ENCODE measurements at places on chromosomes 6 and 20.

DNA sequence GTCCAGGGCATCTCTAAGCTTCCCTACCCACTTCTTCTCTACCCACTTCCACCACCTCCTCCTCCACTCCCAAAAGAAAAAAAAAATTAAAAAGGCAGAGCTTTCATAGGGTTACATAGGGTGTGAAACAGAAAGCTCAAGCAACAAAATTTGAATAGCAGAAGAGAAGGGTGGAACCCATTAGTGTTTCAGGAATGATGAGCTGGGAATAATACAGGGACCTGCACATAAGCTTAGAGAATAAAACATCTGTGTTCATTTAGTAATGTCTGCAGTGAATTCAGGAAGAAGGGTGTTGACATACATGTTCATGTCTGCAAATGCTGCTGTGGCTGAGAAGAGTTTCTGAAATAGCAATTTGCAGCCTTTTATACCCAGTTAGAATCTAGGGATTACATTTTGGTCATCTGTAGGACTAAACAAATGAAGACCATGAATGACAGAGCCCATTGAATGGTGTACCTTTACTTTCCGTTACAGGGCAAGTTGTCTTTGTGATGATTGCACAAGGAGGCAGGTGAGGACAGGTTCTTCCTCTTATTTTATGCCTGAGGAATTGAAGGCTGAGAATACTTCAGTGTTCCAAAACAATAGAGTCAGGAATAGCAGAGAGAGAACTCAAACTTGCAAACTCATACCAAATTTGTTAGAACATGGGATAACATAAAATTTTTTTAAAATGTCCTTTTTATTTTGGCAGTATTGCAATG is 975.1 kb downstream of the TFAP2A start:
- no peak for DNase-seq

DNA sequence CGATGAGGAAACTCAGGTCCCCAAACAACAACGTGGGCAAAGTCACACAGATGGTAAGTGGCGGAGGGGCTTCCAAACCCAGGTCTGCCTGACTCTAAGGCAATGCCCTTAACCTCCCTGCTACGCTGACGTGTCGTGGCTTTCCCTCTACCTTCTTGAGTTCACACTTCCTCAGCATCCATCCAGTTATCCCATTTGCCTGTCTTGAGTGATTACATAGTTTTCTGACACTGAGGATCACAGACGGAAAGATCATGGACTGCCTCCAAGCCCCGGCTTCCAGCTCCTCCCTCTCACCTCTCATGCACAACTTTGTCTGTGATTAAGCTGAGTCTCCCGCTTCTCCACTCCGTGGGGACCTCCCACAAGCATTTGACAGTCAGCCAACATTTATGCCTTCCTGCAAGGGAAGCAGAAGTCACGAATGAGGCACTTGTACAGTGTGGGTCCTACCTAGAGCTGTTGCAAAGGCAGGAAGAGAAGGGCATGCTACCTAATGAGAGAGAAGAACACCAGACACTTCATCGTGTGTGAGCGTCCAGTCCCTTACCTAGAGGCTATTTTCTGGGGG is 33.8 kb downstream of the TBC1D7 start:
- DNase-seq = no peak

- peak; percentile 29 for DNase-seq
Measured at GRCh38 chr6:12621754-12622153, 94.8 kb upstream of the PHACTR1 start.

GRCh38 chr6:40252531-40253258 is 318.4 kb upstream of the MOCS1 start:
- no peak for DNase-seq

GRCh38 chr6:36493859-36494258 is 51.1 kb downstream of the KCTD20 start:
- DNase-seq = no peak

DNA sequence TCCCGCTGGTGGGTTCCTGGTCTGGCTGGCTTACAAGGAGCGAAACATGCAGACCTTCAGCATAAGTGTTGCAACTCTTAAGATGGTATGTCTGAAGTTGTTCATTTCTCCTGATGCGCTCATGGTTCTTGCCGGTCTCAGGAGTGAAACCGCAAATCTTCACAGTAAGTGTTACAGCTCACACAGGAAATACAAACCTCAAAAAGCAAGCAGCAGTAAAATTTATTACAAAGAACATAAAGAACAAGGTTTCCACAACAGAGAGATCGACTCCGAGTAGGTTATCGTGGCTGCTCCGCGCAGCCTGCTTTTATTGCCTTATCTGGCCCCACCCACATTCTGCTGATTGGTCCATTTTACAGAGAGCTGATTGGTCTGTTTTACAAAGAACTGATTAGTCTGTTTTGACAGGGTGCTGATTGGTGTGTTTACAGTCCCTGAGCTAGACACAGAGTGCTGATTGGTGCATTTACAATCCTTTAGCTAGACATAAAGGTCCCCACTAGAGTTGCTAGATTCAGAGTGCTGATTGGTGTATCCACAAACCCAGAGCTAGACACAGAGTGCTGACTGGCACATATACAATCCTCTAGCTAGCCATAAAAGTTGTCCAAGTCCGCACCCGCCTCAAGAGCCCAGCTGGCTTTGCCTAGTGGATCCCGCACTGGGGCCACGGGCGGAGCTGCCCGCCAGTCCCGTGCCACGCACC is 39.2 kb downstream of the TRIM27 start:
- peak; percentile 38 for DNase-seq

GRCh38 chr6:42383421-42384205 is 68.1 kb downstream of the TRERF1 start:
- no peak for DNase-seq

GRCh38 chr20:63627751-63628245 is 897 bp upstream of the GMEB2 start:
- peak; percentile 36 for DNase-seq

GRCh38 chr6:80457439-80457933 is 351.0 kb downstream of the BCKDHB start:
- no peak for DNase-seq

DNA sequence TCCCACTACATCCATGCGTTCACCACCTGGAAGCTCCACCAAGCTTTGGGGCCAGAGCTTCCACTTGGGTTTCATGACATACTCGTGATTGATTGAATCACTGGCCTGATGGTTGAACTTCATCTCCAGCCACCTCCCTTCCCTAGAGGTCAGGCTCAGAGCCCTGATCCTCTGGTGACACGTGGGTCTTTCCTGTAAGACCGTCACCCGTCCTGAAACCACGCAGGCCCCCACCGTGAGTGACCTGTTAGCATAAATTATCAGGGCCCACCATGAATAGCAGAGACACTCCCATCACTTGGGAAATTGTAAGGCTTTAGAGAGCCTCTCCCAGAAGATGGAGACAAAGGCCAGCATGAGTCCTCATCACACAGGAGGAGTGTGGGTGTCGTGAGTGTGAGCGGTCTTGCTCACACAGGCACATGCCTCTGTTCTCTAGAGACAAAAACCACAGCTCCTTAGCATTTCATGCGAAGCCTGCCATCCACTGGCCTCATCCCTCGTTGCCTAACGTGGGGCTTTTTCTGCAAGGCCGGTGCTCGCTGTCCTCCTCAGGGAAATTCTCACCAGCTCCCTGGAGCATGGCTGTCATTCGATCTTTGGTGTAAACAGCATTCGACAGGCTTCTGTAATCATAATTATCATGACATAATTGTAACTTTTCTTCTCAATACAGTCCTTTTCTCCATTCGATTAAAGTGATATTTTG is 65.1 kb upstream of the DUSP22 start:
- peak; percentile 78 for DNase-seq

DNA sequence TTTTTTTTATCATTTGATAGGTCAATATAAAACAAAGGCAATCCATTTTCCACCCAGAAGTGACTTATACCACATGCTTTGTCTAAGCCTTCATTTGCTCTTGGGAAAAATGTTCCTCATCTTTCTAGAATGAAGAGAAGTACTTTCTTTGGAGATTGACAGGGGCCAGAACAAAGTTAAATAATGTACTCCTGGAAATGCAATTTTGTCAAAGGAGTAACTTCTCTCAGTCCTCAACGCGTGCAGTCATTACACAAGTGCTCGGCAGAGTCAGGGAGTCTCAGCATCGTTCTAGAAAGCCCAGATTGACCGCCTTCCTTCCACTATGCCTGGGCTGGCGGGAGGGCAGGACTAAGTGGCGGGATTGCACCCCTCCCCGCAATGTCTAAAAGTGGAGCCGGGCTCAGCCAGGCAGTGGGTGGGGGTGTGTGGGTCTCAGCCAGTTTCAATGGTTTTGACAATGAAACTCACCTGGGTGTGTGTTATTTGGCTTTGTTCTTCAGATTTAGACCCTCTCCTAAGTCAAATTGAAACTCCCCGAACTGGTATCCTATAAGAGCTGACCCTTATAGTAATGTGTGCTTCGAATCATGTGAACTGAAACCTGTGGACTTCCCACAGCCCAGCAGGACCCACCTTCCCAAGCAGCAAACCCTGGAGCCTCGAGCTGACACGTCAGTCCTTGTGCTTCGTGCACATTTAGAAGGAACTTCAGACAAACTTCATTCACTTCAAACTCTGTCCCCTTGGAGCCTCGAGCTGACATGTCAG is 63.2 kb upstream of the DUSP22 start:
- DNase-seq = no peak

- no peak for DNase-seq
Measured at GRCh38 chr6:145532361-145532760, 203.0 kb downstream of the EPM2A start.

Data from B cell (primary cell).